Naive thymus-derived CD8-positive, alpha-beta T cell (primary cell): ENCODE measurements at places on chromosomes 7 and 10. TPM values are rescaled to one million over a fixed set of nuclear protein-coding genes. Genes with fewer than 3 reads are reported as not detected.

Gene NKX2-3
- not detected for polyA plus RNA-seq

Gene NRP1
- not detected for polyA plus RNA-seq

Gene AGAP4
- polyA plus RNA-seq: 0.77 TPM

Gene ADRB1
- 0.12 TPM for polyA plus RNA-seq

Gene FKBP6
- not detected for polyA plus RNA-seq

Gene POP7
- 41.7 TPM for polyA plus RNA-seq

Gene BICC1
- polyA plus RNA-seq: not detected

Gene AS3MT
- polyA plus RNA-seq: not detected

Gene WDR86
- polyA plus RNA-seq: 1.2 TPM

Gene WDR91
- polyA plus RNA-seq: 3.3 TPM

Gene GCK
- polyA plus RNA-seq: 4.8 TPM

Gene AKR1D1
- polyA plus RNA-seq: not detected

Gene LDB3
- polyA plus RNA-seq: not detected

Gene VWA2
- not detected for polyA plus RNA-seq

Gene TRAPPC14
- 4.5 TPM for polyA plus RNA-seq

Gene NAT16
- not detected for polyA plus RNA-seq

Gene TMEM176B
- polyA plus RNA-seq: not detected

Gene SPDYE8
- polyA plus RNA-seq: not detected

Gene TDRD1
- polyA plus RNA-seq: not detected

Gene C10orf105
- polyA plus RNA-seq: not detected

Gene CAV1
- not detected for polyA plus RNA-seq

Gene PDZD7
- polyA plus RNA-seq: 0.89 TPM

Gene SLC26A3
- not detected for polyA plus RNA-seq

Gene NRG3
- polyA plus RNA-seq: not detected

Gene TMEM270
- polyA plus RNA-seq: not detected
